Right renal pelvis (tissue), 4 donors: ENCODE measurements at places on chromosomes 2 and 18.

DNA sequence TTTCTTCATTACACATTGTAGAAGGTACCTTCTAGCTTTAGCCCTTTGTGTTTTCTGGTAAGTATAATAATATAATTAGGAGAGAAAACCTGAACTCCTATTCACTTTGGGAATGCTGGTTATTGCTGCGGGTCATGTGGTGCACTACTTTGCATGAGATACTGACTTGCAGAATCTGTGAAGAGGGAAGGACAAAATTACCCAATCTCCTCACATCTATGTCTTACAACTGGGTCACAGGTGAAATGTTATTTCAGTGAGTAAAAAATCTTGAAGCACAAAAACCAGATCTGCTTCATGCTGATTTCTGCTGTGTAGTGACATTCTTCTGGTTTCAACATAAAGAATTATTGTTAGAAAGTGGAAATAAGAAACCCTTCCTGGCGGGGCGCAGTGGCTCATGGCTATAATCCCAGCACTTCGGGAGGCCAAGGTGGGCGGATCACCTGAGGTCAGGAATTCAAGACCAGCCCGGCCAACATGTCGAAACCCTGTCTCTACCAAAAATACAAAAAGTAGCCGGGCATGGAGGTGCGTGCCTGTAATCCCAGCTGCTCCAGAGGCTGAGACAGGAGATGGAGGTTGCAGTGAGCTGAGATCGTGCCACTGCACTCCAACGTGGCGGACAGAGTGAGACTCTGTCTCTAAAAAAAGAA, 211.0 kb upstream of the REG3G start:
- no peak for DNase-seq

- DNase-seq: no peak
These were observed 148.9 kb upstream of the GULP1 start for GRCh38 chr2:188142636-188143295.

- no peak for DNase-seq
These were observed 9.0 kb downstream of the CDKL4 start for GRCh38 chr2:39234754-39235153.

DNA sequence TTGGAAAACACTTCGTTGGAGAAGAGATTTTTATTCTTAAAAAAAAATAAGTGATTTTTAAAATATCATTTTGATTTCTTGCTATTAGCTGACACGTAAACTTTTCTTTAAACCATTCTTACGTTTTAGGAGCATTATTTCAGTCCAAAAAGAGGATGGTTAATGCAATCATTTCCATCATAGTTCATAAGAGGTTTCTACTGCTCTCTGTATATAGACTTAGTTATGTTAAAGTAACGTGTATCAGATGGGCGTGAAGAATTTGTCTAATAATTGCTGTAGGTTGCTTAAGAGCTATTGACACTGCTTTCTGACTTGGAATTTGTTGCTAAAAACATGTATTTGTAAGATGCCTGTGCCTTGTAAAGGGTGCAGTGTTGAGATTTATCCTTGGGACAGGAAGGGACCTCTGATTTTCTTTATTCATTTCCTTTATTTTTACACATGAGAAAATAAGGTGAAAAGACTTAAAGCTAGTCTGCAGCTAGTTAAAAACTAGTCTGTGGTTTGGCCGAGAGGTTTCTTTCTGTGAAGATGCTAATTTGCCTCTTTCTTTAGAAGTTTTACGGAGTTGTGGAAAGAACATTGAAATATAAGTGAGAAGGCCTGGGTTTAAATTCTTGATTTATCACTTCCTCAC, 2.9 kb downstream of the ANKRD12 start:
- no peak for DNase-seq

DNA sequence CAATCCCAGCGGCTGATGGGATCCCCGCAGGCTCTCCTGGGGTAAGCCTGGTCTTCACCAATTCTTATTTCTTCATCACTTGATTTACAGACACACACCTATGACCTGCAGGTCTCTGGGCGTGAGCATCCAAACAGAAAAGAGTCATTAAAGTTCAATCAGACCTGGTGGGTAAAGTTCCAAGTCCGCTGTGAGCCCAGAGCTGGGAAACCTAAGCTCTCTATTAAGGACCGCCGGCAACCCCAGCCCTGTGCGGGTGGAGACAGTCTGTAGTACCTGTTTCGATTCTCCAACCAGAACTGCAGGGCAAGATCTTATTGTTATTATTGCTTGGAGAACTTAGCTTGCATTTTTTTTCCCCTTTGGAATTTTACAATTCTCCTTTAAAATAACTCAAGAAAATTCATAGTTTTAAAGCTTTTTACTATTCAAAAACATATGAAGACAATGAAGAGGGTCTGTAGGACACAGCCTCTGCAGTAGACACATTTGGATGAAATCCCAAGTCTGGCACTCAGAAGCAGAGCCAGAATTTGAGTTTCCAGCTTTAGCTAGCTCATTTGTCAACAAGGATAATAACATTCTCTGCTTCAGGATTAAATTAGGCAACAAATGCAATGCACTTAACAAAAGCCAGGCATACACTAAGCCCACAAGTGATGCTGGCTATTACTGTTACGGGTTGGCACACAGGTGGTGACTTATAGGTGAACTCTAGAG, 376.4 kb downstream of the INSIG2 start:
- no peak for DNase-seq
